Pons (tissue), 1 donor: ENCODE measurements at places on chromosomes 5 and 9.
A peak's percentile ranks its signal among the peaks of the same experiment; 100 is the strongest.

GRCh38 chr5:138872841-138873465, 2.2 kb downstream of the LRRTM2 start:
- peak; percentile 76 for DNase-seq

DNA sequence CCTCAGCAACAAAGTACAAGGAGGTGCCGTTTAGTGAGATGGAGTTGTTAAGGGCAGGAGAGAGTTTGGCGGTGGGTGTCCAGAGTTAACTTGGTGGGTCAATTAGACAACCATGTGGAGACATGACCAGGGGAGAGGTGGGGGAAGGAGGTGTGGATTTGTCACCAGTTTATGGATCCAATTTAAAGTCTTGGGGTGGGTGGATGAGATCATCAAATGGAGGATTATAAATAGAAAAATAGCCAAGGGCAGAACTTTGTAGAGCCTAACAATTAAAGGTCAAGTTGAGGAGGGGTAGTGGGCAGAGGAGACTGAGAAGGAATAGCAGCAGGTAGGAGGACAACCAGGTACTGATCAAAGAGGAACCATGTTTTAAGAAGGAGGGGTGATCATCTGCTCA, 108.7 kb upstream of the IL12B start:
- no peak for DNase-seq

DNA sequence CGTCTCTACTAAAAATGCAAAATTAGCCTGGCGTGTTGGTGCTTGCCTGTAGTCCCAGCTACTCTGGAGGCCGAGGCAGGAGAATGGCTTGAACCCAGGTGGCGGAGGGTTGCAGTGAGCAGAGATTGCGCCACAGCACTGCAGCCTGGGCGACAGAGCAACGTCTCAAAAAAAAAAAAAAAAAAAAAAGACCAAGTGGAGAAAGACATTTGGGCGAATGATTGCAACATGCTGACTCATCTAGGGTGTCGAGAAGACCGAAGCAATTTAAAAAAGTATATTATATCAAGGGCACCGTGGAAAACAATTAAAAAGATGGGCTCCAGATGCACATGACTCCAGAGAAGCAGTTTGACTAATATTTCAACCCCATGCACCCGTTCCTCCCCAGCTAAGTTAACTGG, 9.2 kb downstream of the KLF4 start:
- DNase-seq: no peak

- no peak for DNase-seq
Measured at GRCh38 chr5:7874639-7875038, 5.7 kb downstream of the MTRR start.

DNA sequence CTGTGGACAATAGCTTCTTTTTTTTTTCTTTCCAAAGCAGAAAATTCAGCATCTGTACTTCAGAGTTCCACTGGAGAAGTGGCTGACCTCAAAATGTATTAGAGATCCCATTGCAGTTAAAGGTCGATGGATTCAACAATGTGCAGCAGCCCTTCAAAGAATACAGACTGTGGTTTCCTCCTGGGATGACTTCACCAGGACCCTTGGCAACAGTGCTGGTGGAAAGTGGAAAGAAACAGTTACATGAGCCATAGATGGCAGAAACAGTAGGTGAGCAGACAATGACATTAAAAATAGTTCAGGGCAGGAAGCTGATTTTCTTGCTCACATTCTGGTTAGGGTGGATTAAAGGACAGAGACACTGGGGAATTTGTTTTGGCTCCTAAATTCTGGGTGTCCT, 62.4 kb downstream of the SLC28A3 start:
- no peak for DNase-seq

- DNase-seq: no peak
Measured at GRCh38 chr5:170252720-170253350, 20.1 kb downstream of the C5orf58 start.

DNA sequence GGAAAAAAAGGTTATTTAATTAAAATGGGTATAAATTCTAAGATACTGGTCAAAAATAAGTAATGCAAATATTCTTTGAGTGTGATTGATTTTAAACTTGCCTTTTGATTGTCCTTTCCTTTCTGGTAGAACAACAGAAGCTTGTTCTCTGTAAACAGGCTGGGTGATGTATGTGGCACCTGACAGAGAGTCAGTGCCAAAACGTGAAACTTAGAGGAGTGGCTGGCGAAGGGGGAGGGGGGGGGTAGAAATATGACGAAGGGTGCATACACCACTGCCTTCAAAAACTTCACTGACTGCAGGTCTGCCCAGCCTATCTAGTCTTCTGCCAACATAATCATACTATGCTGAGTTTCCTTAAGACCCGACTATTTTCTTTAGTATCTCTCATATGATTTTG, 629.8 kb upstream of the SEMA6A start:
- no peak for DNase-seq

GRCh38 chr9:137972988-137973470, 95.4 kb downstream of the CACNA1B start:
- no peak for DNase-seq

DNA sequence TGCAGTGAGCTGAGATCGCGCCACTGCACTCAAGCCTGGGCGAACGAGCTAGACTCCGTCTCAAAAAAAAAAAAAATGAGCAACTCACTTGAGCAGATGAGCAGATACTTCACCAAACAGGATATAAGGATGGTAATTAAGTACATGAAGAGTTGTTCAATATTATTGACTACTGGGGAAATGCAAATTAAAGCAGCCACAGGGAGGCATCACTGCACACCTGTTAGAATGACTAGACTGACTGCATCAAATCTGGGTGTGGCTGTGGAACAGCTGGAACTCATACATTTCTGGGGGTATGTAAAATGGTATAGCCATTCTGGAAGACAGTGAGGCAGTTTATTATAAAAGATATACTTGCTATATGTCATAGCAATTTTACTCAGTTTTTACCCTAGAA, 93.0 kb downstream of the WNK2 start:
- no peak for DNase-seq

- no peak for DNase-seq
Measured at GRCh38 chr5:67879620-67880510, 335.7 kb upstream of the PIK3R1 start.

- DNase-seq: peak; percentile 37
Measured at GRCh38 chr5:42912184-42912798, 100.6 kb upstream of the SELENOP start.

DNA sequence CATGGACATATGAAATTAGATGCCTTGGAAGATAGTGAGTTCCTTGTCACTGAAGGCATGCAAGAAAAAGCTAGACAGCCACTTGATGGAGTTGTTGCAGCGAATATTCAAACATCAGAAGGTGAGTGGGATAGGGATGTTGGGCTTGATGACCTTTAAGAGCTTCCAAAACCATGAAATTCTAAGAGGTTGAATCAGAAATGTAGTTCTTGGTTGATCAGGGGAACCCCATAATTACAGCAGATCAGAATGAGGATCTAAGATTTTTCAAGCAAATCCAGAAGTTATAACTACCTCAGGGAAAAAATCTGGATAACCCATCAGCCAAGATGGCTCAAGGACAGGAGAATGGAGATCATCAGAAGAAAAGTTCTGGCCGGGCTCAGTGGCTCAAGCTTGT, 244.3 kb upstream of the NR4A3 start:
- DNase-seq: no peak

GRCh38 chr5:135913713-135914626, 18.3 kb upstream of the IL9 start:
- DNase-seq: no peak

DNA sequence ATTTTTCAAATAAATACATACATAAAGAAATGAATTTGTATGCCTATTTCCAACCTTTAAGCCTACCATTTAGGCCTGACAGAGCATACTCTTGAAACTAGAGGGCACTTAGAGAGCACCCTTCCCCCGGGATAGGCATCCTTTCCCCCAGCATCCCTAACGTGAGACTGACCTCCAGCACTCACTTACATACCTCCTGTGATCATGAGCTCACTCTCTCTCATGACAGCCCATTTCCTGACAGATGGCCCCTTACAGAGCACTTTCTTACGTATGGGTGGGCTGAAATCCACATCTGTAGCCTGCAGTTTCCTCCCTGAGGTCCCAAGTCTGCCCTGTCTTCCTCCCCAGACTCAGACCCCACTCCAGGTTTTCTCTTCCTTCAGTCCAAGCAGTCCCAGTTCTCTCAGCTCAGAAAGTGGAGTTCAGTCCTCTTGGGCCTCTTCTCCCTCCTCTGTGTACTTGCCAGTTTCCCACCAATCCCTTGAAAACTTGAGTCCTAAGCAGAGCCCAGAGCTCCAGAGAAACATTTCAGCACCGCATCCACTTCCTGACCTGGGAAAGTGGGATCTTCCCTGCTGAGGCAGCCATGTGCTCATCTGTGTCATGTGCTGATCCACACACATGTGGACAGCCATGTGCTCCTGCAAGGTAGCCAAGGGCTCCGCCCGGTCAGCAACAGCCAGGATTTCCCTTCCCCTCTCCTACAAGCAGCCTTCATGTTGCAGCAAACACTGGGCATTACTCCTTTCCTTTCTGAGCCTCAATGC, 2.2 kb upstream of the CDX1 start:
- no peak for DNase-seq

DNA sequence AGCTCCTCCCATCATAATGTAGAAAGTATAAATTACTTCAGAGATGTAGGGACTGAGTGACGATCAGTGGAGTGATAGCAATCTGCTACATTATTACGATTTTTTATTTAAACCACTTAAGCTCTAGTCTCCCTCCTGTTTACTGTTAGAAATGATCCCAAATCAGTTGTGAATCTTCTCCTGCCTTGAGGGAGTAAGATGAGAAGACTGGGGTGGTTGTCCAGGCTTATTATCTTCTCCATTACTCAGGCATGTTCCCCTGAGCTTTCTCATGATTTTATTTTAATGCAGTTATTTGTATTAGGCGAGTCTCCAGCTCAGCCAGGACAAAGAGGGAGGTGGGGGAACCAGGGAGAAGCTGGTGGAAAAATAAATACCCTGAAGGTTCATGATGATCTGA, 48.2 kb upstream of the CTNNA1 start:
- no peak for DNase-seq

DNA sequence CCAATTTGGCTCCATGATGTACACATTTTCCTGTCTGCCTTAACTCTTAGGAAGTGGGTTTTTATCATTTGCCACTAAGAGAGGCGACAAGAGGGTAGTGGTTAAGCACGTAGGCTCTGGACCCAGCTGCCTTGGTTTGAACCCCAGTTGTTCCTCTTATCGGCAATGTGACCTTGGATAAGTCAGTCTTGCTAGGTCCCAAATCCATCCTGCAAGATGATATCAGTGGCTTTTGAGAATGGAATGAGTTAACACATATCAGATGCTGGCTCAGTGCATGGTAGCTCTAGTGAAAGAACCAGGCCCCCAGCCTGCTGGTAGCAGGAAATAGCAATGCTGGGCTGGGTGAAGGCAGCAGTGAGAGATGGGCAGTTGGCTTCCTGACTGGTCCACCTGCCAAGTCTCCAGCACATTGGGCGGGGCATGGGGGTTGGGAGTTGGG, 72.5 kb downstream of the STK10 start:
- DNase-seq: no peak

GRCh38 chr5:126871441-126871840, 94.5 kb downstream of the LMNB1 start:
- DNase-seq: no peak

- no peak for DNase-seq
Measured at GRCh38 chr5:177473443-177474001, at the start of gene DBN1. Gene DBN1 (minus strand): TSS chr5:177473634. CDS start chr5:177473521, 113 bp downstream.

DNA sequence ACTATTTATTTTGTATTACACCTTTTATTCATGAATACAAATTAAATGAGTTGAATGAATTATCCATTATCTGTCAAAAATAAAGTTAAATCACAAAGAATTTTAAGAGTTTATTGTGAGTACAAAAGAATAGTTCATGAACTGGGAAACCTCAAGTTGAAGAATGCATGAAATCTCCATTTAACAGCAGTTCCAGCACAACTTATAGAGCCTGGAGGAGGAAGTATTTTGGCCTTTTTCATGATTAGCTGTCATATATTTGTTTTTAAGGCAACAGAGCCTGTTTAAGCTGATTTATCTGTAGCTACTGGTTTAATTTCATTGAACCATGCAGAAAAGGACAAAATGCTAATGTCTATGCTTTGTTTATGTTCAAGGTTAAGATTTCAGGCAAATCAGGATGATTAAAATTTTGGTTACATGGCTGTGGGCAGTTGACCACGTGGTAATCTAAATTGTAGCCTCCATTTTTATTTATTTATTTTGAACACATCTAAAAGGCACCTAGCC, 12.2 kb downstream of the SPINK1 start:
- no peak for DNase-seq

DNA sequence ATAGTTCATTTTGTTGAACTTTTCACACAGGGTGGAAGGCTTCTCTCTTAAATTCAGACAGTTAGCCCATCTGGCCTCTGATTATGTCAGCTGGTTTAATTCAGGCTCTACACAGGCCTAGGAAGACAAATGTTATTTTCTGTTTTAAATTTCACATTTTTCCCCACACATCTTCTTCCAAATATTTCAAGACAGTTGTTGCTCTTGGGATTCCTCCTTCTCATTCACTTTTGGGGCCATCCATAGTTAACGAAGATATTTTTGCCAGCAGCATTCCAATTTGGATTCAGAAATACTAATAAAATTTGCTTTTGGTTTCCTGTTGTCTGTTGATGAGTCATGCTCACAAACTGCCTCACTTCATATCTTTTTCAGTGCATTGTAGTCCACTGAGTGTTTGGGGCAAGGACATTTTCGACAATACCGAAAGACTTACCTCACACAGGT, 475.4 kb downstream of the DMAC1 start:
- DNase-seq: no peak

GRCh38 chr5:96572864-96573512, 89.2 kb upstream of the CAST start:
- no peak for DNase-seq

GRCh38 chr9:137486141-137486490, 27.0 kb upstream of the NSMF start:
- DNase-seq: no peak

DNA sequence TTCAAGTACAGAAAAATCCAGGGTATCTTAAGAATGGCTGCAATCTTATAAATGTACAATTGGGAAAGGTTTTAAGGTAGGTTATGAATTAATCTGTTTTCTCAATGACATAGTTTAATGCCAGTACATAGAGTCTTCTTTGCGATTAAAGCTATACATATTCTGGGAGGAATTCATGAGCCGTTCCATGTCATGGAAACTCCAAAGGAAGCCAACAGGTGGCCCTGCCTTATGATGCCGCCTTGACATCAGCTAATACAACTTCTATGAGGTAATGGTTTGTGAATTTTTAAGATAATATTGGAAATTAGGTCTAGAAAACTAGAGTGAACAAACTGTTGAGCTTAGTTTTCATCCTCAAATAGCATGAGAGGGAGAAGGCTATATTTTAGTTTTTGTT, 713.4 kb downstream of the EFNA5 start:
- DNase-seq: no peak

DNA sequence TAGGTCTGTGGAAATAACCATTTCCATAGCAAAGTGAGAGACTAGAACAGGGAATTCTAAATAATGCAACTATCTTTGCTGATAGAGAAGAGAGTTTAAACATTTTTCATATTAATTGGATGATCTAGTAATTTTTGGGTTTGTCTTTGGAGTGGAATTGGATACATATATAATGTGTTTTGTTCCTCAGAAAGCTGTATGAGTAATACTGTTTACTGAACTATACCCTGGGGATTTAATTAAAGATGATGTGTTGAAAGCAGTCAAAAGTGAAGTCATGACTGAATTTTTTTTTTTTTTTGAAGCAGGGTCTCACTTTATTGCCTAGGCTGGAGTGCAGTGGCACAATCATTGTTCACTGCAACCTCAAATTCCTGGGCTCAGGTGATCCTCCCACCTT, 17.9 kb downstream of the FER start:
- DNase-seq: no peak

GRCh38 chr9:132241483-132241839, 79.6 kb downstream of the NTNG2 start:
- no peak for DNase-seq
